LHCN-M2 (cell line): ENCODE measurements at places on chromosomes 1 and 21.
A peak's percentile ranks its signal among the peaks of the same experiment; 100 is the strongest.

DNA sequence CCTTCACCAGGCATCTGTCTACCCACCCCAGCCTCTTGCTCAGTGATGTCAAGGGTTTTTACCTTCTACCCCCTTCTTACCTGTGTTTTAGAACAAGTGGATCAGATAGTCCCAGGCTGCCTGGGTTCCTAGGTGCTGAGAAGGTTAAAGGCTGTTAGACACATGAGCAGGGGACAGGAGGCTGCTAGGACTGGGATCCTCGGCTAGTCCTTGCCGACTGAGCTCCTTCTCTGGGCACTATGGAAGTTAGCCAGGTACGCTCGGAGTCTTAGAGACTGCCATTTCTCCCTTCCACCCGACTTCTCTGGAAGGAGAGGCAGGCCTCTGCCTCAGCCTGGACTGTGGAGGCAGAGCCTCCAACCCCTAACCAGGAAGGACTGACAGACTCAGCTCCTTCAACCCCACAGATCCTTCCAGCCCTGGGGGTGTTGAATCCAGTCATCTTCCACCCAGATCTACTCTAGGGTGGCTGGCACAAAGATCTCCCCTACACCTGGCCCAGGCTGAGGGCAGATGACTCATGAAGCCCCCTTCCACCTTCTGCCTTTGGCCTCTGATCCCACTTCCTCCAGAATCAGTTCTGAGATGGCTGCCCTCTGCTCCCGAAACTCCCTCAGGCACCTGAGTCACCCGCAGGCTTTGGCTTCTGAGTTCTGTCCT lies at the start of gene DYNLT4:
Gene DYNLT4 (minus strand): TSS at position 648 of the 660 bp plus-strand sequence. CDS start 683 bp downstream, outside the sequence.
- no peak for DNase-seq

- DNase-seq, result no peak
Observed at GRCh38 chr1:25685938-25686665, 69.5 kb downstream of the MAN1C1 start.

- DNase-seq, result no peak
Observed at GRCh38 chr1:45326627-45327623, at the start of gene HPDL. TSS of gene HPDL (plus strand) at chr1:45326895. CDS start at chr1:45327149, 254 bp downstream.

GRCh38 chr21:29436143-29436542 lies 137.4 kb downstream of the BACH1 start:
- DNase-seq, result no peak

DNA sequence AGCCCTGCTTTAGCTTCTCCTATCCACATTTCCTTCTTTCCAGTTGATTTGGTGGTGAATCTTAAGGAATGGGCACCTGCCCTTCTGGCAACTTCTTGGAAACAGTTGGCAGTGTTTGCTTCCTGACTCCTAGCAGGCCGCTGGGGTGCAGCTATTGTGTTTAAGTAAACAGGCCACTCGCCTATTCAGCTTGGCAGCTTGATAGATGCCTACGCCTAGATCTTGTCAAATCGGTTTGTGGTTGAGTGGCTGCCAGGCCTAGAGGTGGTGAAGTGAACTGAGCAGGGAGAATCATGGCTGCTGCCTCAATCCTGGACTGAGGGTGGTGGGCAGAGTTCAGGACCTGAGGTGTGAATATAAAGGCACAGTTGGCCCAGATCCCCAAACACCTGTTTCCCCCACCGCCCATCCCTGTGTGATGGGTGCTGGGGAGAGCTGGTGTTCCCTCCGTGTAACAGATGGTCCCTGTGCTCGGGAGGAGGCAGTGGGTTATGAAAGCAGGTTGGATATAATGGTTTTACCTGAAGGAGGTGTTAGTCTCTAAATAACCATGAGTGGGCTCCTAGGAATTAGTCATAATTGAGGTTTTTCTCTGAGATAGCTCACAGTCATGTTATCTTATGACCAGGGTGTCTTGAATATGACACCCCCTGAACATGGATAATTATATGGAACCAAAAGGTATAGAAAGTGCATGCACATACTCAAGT lies 940 bp upstream of the PLA2G2C start:
- no peak for DNase-seq

- DNase-seq, result no peak
Observed at GRCh38 chr1:210447456-210448057, 118.9 kb downstream of the HHAT start.

- no peak for DNase-seq
Observed at GRCh38 chr1:44263568-44264450, 50.5 kb downstream of the DMAP1 start.

- DNase-seq, result no peak
Observed at GRCh38 chr1:244224487-244225430, 173.7 kb downstream of the ZBTB18 start.

DNA sequence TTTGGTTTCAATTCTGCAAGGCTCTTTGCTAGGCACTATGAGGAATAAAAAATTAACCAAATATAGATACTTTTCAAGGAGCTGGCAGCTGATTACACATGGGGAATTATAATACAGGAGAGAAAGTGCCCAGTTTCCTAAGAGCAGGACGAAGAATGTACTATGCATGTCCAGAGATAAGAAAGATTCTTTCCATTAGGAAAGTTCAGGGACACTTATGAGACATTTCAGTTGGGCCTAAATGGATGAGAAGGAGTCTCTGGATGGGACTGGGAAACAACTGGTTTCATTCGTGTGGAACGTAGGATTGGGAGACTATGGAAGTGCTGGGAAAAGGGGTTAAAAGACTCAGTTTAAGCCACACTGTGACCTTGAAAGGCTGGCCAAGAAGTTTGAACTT lies 63.5 kb upstream of the MROH9 start:
- no peak for DNase-seq

DNA sequence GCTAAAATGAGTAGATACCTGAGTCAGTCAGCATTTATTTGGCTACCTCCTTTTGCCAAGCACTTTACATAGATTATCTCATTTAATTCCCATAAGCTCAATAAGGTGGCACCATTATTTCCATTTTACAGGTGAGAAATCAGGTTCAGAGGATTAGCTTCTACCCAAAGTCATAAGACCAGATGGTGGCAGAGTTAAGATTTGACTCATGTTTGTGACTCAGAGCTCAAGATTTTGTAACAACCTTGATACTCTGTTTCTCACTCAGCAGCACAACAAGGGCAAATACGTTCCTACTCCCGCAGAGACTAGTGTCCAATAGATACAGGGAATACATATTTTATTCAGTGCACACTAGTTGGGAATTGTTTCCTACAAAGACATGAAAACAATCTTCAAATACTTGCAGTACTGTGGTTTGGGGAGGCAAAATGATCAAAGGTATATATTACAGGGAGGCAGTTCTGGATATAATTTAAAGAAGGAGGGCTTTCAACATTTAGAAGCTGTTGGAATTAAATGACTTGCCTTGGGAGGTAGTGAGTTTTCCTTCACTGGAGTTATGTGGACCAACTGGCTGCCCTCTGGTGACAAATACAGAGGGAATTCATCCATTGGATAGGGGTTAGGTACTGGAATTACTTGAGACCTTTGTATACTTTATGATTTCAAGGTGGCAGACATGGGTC lies 3.6 kb downstream of the LEPR start:
- peak; percentile 92 for DNase-seq

GRCh38 chr1:171119648-171120047 lies 28.9 kb downstream of the FMO3 start:
- no peak for DNase-seq

DNA sequence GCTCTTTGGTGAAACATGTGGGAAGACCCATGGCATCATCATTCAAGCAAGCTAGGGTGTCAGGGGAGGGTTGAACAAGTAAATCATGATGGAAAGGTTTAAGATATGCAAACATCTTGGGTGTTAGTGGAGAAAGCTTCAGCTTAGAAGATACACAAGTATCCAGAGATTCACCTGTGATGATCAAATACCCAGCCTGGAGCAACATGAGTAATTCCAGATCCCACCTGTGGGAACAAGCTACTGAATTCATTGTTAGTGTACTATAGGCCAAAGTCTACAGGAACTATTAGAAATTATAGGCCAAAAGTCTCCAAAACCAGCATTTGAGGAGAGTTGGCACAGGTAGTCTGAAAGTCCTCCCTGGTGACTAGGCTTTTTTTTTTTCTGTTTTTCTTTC lies 499.9 kb downstream of the NUF2 start:
- DNase-seq, result no peak

DNA sequence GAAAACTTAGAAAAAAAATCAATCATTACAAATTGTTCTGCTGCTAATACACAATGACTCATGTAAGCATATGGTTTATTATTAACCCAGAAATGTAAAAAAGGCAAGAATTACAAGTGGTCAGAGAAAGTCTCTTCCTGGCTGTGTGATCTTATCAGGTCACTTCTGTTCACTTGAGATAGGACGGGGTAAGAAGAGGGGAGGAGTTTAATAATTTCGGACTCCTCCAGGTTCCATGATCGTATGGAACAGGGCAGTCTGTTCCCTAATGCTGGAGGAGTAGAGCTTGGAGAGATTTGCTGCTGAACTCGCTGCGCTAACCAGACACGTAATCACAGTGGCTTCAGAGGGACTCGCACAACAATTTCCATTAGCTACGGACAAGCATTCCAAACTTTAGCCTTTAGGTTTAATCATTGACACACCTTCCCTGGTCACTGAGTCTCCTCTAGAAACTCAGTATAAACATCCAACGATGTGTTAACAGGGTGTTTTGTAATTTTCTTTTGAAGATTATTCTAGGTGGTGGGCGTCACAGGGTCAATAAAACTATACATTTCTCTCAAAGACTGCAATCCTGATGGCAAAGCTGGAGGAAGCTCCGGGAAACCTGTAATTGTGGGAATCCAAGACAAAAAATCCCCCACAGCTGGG lies 1.3 kb downstream of the CRYZ start:
- DNase-seq, result peak; percentile 5

DNA sequence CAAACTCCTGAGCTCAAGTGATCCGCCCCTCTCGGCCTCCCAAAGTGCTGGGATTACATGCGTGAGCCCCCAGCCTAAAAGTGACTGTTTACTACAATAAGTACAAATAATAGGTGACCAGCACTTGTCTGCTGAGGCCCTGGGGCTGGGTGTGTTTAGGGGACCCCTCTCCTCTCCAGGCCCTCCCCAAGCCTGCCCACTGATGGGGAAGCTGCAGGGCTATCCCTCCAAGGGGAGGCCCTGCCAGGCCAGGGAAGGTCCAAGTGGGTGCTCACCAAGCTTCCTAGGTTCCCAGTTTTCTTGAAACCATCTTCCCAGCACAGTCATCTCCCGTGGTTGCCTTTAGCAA lies 60.7 kb downstream of the H3-3A start:
- DNase-seq, result no peak

GRCh38 chr1:173330149-173330951 lies 123.2 kb upstream of the TNFSF4 start:
- DNase-seq, result peak; percentile 78

DNA sequence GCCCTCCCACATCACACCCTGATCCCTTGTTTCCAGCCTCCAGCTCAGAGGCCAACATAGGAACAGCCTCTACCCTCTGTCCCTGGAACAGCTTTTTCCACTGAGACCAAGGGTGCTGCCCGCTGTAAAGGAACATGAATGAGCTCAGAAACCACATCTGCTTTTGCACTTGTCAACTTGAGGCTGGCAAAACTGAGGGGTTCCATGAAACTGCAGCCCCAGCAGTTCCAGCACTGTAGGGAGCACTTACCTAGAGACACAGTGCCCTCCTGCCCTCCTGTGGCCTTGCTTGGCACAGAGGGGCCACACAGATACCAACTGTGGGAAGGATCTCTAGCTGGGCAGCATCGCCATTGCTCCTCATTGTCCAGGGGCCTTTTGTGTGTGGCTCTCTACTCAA lies 51.7 kb downstream of the ITPKB start:
- DNase-seq, result no peak

GRCh38 chr1:226002667-226003501 lies 3.7 kb upstream of the SDE2 start:
- peak; percentile 63 for DNase-seq

GRCh38 chr1:75937034-75937433 lies 4.8 kb upstream of the ASB17 start:
- DNase-seq, result peak; percentile 8

DNA sequence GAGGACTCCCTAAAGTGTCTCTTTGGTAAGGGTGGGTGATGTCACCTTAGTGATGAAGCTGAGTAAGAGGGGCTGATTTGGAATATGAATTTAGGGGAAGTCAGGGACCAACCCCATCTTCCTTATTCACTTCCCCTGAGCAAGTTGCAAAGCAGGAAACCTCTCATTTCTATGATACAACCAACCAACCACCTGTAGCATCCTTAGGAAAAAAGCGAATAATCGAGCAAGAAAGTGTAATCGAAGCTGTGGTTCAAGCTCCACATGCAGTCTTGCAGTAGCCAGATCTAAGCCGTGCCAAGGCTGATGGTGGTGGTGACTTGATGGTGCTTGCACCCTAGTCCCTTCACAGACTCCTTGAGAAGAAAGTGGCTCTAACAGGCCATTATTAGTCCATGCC lies 3.2 kb downstream of the TEX35 start:
- DNase-seq, result no peak

- no peak for DNase-seq
Observed at GRCh38 chr1:43042773-43043457, 84.2 kb upstream of the SLC2A1 start.

GRCh38 chr1:29120367-29120766 lies 3.3 kb downstream of the TMEM200B start:
- DNase-seq, result no peak

DNA sequence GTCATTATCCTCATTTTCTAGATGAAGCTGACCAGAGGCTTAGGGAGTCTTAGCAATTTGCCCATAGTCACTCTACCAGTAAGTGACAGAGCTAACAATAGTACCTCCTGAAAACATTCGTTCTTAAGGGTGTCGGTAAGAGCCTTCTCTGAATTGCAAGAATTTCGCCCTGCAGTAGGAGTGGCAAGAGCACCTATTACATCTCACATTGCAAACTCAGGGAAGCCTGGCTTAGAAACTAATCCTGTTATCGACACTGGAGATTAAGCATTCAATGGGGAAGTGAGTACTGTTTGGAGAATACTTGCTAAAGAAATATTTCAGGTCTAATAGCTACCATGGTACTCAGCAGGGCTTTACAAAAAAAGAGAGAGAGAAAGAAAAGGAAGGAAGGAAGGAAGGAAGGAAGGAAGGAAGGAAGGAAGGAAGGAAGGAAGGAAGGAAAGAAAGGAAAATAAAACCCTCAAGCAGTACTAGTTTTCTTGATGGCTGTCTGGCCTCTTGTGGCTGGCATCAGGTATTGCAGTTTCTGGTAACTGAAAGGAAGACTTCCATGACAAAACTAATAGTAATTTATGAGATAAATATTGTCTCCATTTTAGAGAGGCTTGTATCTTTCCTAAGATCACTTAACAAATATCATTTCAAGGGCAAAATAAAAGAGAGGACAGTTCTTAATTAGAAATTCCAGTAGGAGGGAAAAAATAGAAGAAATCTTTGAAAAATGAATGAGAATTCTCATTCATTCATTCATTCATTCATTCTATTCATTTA lies 10.4 kb downstream of the C1orf226 start:
- peak; percentile 56 for DNase-seq

GRCh38 chr1:30950053-30950452 lies 41.5 kb upstream of the SDC3 start:
- no peak for DNase-seq
